Activated T-helper 2 cell treated with anti-CD3 and anti-CD28 coated beads, Interferon-gamma antibody, Interleukin-2, Interleukin-4, amounts not matched to agents 10 μg/mL and 5 μg/mL and 100 μg/mL, durations not matched to agents 14 hours and 24 hours and 36 hours (primary cell): ENCODE measurements at places on chromosomes 13 and 19. TPM values are rescaled to one million over a fixed set of nuclear protein-coding genes. Genes with fewer than 3 reads are reported as not detected.

PTH2 gene
- total RNA-seq = not detected in 2 replicates

AMER2 gene
- total RNA-seq = not detected in 2 replicates

ZNF763 gene
- 0.43 and 0.74 TPM in 2 replicates for total RNA-seq

ZNF541 gene
- total RNA-seq = 0.09 and 0.46 TPM in 2 replicates

SGCG gene
- not detected in 2 replicates for total RNA-seq

MTUS2 gene
- total RNA-seq = not detected in 2 replicates

ANKRD10 gene
- 111 and 120 TPM in 2 replicates for total RNA-seq

TDRD3 gene
- 19.0 and 22.0 TPM in 2 replicates for total RNA-seq

TDRD12 gene
- 0.07 TPM in 1 of 2 replicates, not detected in the other for total RNA-seq

DNA sequence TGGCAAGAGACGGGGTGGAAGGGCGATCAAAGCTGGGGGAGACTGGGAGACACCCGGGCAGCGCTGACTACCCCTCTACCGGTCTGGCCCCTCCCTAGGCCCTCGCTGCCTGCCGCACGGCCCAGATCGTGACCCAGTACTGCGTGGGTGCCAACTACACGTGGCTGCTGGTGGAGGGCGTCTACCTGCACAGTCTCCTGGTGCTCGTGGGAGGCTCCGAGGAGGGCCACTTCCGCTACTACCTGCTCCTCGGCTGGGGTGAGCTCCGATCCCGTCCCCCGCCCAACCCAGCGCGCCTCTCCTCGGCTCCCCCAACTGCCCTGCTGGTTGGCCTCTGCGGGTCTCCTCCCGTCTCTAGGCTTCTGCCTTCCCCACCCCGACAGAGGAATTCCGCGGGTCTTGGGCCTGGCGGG, 8.8 kb downstream of the GIPR start:
- no peak for DNase-seq

DNA sequence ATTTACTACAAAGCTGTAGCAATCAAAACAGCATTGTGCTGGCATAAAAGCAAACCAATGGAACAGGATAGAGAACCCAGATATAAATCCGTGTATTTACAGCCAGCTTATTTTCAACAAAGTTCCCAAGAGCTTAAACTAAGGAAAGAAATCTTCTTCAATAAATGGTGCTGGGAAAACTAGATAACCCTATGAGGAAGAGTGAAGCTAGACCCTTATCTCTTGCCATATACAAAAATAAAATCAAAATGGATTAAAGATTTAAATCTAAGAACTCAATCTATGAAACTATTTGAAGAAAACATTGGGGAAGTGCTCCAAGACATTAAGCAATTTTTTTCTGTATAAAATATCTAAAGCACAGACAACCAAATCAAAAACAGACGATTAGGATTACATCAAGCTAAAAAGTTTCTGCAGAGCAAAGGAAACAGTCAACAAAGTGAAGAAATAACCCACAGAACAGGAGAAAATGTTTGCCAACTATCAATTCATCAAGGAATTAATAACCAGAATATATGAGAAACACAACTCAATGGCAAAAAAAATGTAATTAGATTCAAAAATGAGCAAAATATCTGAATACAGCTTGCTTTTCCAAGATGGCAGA, 480.7 kb downstream of the LMO7 start:
- DNase-seq = no peak

DNA sequence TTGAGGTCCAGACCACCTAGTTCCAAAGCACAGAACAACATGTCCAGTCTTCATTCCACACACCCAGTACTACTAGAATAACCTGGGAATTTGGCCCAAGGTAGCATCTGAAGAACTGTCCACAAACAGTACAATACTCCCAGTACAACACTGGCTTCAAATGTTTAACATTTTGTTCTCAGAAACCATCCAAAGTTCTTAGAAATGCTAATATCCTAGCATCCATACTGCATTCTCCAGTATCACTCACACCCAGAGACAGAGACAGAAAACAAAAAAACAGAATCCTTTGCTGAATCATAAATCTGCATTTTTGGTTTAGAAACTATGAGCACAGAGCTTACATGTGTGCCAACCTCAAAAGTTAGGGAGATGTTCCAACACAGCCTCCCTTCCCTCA, 490.8 kb downstream of the FOXO1 start:
- no peak for DNase-seq

- no peak for DNase-seq
These were observed 131.8 kb upstream of the VSTM2B start for GRCh38 chr19:29393915-29394460.

- no peak for DNase-seq
These were observed 59.6 kb downstream of the CELF5 start for GRCh38 chr19:3283886-3284657.

GRCh38 chr13:101572456-101572855, 120.0 kb downstream of the ITGBL1 start:
- no peak for DNase-seq

GRCh38 chr13:46684287-46685001, 112.5 kb downstream of the ESD start:
- no peak for DNase-seq

- no peak for DNase-seq
These were observed 19.3 kb upstream of the RAB20 start for GRCh38 chr13:110580800-110581199.

GRCh38 chr19:48239120-48239519, 16.6 kb downstream of the CARD8 start:
- DNase-seq = no peak

GRCh38 chr13:32134241-32135055, 102.9 kb downstream of the FRY start:
- DNase-seq = no peak

DNA sequence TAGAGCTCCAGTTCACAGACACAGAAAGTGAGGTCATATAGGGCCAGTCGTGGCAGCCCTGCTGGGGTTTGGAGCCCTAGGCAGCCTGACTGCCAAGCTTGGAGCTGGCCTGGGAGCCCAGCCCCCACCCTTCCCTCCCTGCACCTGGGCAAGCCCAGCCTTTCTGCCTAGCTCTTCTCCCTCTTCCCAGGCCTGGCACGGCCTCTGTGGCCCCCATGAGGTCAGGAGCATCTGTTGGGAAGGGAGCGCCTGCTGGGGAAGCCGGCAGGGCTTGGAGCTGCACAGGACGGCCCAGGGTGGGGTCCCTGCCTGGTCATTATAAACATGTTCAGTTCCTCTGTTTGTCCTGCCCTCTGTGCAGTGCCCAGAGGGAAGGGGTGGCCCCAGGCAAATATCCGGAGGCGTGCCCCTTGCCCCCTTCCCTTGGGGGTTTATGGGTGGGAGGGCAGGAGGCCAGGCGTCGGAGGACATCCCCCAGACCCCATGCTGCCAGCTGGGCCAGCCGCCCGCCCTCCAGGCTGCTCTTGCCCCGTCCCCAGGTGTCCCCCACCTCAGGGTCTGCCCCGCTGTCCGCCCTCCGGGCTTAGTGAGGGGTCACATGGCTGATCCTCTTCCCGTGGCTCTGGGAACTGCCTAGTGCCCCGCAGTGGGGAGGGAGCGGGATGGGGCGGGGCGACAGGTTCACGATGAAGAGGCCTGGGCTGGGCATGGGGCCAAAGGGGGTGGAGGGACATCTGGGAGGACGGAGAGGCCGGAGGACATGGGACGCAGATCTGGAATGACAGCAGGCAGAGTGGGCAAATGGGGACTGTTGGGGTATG, 30.0 kb upstream of the NCCRP1 start:
- DNase-seq = no peak

DNA sequence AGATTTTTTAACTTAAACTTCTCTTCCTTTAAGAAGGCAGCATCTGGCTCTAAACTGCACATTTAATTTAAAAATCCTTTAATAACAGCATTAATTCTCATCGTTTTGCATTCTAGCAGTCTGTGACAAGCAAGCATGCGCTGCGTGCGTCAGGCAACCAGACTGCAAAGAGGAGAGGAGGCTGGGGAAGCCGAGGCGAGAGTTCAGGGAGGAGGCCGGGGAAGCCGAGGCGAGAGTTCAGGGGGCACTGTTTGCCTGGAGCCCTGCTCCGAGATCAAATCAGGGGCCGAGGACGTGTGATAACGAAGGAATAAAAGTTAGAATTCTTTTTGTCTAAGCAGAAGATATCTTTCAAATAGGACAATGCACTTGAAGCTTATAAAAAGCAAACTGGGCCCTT, 435.7 kb downstream of the EFNB2 start:
- DNase-seq = no peak

DNA sequence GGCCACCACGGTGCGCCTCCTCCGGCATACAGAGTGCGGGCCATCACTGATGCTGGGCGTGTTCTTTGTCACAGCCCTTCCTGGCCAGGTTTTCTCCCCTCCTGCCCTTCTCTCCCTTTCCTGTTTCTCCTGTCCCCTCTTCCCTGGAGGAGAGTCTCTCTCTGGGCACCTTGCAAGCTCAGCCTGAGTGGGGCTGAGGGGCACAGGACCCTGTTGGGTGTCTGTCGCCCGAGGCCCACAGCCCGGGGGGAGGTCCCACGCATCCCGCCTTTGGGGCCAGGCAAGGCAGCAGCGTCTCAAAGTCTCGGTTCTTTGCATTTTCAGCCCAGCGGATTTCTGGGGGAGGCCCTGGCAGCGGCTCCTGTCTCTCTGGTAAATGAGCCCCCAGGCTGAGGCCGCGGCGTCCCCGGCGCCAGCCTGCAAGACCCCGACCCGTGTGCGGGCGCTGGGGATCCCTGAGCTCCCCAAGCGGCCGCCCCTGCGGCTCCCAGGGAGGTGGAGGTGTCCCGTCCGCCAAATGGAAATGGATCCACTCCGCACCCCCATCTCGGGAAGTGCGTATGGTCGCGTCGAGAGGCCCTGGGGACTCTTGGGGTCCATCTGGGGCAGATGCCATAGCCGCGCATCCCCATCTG, 47.2 kb downstream of the COMP start:
- no peak for DNase-seq

DNA sequence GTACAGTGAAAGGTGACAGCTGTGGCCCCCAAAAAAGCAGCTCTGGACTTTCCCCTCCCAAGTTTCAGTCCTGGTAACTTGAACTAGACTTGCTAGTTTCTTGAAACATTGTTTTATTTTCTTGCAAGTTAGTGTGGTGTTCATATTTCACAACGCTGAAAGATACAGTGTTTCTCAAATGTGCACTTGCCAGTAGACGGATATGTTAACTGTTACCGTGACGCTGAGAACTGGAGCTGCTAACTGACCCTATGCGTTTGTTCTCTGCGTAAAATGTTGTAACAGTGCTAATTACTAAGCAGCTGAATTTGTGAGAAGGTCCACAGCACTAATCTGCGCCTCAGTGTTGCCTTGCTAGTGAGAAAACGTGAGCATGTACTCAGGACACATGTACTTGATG, 79.6 kb downstream of the GGACT start:
- no peak for DNase-seq

GRCh38 chr19:11238781-11239376, 540 bp upstream of the ANGPTL8 start:
- no peak for DNase-seq
